Ovary (tissue), 10 donors: ENCODE measurements at places on chromosomes 7 and 10. TPM values are rescaled to one million over a fixed set of nuclear protein-coding genes. Genes with fewer than 3 reads are reported as not detected.

The ZMIZ1 gene
- 69.1 TPM for total RNA-seq

- no peak for DNase-seq
- H3K27me3 ChIP-seq: no peaks in the 10 kb centered on the region
- no peaks in the 10 kb centered on the region for H3K4me1 ChIP-seq
- no peak overlapping the region for H3K4me3 ChIP-seq
- H3K36me3 ChIP-seq: no peaks in the 10 kb centered on the region
Observed at GRCh38 chr10:126458466-126458865, 70.2 kb upstream of the ADAM12 start.

- no peak overlapping the region for H3K4me3 ChIP-seq
- H3K27ac ChIP-seq: no peak overlapping the region
- H3K4me1 ChIP-seq: no peaks in the 10 kb centered on the region
- H3K36me3 ChIP-seq: no peaks in the 10 kb centered on the region
- DNase-seq: no peak
- H3K27me3 ChIP-seq: no peaks in the 10 kb centered on the region
Observed at GRCh38 chr7:28558236-28558635, 145.9 kb downstream of the CREB5 start.

The AKR1C4 gene
- not detected for total RNA-seq

DNA sequence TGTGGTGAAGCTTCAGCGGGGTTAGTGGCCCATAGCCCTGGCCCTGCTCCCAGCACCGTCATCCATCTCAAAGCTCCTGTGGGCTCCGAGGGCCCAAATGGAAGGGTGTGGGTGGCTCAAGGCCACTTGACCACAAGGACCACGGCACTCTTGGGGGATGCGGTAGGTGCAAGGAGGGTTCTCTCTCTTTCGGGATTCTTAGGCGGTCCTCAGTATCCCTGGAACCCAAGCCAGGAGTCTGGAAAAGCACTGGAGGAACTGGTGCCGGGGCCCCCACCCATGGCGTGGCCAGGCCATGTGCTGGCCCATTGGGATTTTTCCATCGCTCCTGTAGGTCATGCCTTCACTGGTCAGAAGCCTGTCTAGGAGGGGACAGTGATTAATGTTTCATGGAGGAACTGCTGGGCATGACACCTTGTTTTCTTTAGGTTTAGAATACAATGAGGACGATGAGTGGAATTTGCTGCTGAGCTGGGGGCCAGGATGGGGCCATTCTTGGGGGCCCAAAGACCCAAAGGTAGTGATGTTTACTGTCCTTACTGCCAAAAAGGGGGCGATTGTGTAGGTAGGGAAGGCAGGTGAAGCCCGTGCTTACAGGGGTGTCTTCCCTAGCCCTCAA, 16.7 kb downstream of the AQP1 start:
- H3K4me3 ChIP-seq: no peak overlapping the region
- H3K4me1 ChIP-seq: peaks cover 2% of the 10 kb centered on the region
- DNase-seq: no peak

DNA sequence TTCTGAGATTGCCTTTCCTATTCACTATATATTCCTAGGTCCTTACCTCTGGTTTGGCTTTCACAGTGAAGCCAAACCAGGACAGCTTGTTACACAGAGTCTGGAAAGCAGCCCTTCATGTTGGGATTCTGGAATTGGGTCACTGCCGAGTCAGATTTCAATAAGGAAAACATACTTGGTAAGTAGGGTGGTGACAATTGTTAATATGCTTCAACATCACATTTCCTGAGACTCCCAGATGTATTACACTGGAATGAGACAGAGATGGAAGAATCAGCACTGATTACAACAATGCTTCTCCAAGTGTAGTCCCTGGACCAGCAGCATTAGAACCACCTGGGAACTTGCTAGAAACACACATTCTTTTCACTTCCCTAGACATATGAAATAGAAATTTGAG, 268.9 kb upstream of the SEMA3C start:
- DNase-seq: no peak
- no peaks in the 10 kb centered on the region for H3K36me3 ChIP-seq
- no peak overlapping the region for H3K4me3 ChIP-seq
- H3K27ac ChIP-seq: no peak overlapping the region
- H3K27me3 ChIP-seq: no peaks in the 10 kb centered on the region

The TMEM140 gene
- 8.5 TPM for total RNA-seq

- H3K4me3 ChIP-seq: no peak overlapping the region
- DNase-seq: no peak
- H3K36me3 ChIP-seq: no peaks in the 10 kb centered on the region
- no peak overlapping the region for H3K27ac ChIP-seq
- H3K4me1 ChIP-seq: no peaks in the 10 kb centered on the region
Observed at GRCh38 chr7:99719996-99720769, 14.8 kb downstream of the CYP3A7 start.

The RARRES2 gene
- 569 TPM for total RNA-seq
